ENCODE measurements at places on chromosomes 1 and 21. TPM values are rescaled to one million over a fixed set of nuclear protein-coding genes. Genes with fewer than 3 reads are reported as not detected.

- H3K36me3 ChIP-seq: no peaks in the 10 kb centered on the region
- no peak for DNase-seq
- no peak overlapping the region for H3K27ac ChIP-seq
- no peak overlapping the region for H3K4me3 ChIP-seq
Observed at GRCh38 chr1:160850993-160851392, 11.7 kb downstream of the CD244 start.

GRCh38 chr1:172136925-172137324 lies 283.6 kb upstream of the C1orf105 start:
- no peak for DNase-seq
- no peak overlapping the region for H3K27ac ChIP-seq
- no peaks in the 10 kb centered on the region for H3K4me1 ChIP-seq
- no peaks in the 10 kb centered on the region for H3K27me3 ChIP-seq
- no peaks in the 10 kb centered on the region for H3K36me3 ChIP-seq
- no peak overlapping the region for H3K4me3 ChIP-seq

DNA sequence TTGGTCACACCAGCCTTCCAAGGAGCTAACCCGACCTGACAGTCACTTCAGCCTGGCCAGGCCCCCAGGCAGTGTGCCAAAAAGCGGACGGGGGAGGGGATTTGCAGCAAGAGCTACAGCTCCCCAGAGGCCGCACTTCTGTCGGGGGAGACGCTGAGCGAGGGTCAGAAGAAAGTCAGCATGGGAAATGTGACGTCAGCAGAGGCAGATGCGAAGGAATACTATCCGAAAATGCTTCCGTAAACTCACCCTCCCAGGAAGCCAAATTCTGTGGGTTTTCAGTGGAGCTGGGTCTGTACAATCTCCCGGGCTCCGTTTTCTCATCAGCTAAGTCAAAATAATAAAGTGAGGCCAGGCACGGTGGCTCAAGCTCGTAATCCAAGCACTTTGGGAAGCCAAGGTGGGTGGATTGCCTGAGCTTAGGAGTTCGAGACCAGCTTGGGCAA lies 28.5 kb upstream of the ECE1 start:
- H3K36me3 ChIP-seq: no peaks in the 10 kb centered on the region
- H3K27me3 ChIP-seq: no peaks in the 10 kb centered on the region
- no peak overlapping the region for H3K4me3 ChIP-seq
- H3K4me1 ChIP-seq: peaks cover 48% of the 10 kb centered on the region
- no peak for DNase-seq

CRYAA gene
- not detected for total RNA-seq

- no peaks in the 10 kb centered on the region for H3K4me1 ChIP-seq
- DNase-seq: no peak
- no peak overlapping the region for H3K4me3 ChIP-seq
- H3K36me3 ChIP-seq: no peaks in the 10 kb centered on the region
- no peaks in the 10 kb centered on the region for H3K27me3 ChIP-seq
Observed at GRCh38 chr1:246695136-246695535, 29.1 kb upstream of the SCCPDH start.

MGST3 gene
- 109 TPM for total RNA-seq

GRCh38 chr1:248000169-248000568 lies 13.3 kb upstream of the OR2L5 start:
- no peak overlapping the region for H3K27ac ChIP-seq
- no peak for DNase-seq
- no peak overlapping the region for H3K4me3 ChIP-seq
- no peaks in the 10 kb centered on the region for H3K27me3 ChIP-seq

DNA sequence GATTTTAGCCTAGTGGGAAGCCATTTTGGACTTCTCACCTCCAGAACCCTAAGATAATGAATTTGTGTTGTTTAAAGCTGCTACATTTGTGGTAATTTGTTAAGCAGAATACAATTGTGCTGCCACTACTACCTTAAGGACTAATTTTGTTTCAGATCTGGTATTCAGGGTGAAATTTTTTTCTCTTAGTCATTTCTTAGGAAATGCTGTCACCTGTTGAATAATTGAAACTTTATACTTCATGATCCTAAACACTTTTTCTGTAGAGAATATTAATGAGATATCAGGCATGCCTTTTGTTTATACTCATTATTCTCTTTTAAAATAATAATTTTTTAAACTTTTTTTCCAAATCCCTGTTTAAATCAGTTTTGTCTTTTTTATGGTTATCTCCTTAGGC lies 246.8 kb downstream of the TGFB2 start:
- H3K4me3 ChIP-seq: no peak overlapping the region
- no peaks in the 10 kb centered on the region for H3K27me3 ChIP-seq
- no peaks in the 10 kb centered on the region for H3K4me1 ChIP-seq
- H3K36me3 ChIP-seq: no peaks in the 10 kb centered on the region

DNA sequence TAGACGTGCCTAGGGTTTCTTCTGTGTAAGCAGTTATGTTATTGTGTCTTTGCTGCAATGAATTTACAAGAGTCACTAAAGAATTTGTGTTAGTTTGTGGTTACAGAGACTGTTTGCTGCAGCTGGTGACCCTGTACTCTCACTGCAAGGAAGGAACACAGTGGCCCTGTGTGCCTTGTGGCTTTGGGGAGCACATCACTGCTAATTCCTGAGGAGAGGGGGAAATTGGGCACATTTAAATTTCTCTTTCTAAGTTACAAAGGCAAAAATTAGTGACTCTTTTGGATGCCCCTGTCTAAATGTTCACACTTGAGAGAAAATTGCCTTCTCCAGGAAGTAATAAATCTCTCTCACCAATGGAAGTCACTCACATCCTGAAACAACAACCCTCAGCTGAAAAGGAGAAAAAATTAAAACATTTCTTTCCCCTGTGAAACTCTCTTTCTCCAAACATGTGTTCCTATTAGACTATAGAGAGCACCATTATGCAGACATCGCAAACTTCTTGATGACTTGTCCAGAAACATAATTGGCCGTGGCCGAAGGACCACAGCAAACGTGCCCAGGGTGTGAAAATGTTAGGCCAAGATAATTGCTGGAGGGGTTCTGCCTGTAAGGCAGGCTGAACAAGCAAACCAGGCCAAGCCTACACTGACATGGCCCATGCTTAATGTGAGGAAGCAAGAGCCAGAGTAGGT lies 32.3 kb upstream of the SPAG17 start:
- no peaks in the 10 kb centered on the region for H3K27me3 ChIP-seq
- no peaks in the 10 kb centered on the region for H3K4me1 ChIP-seq
- H3K4me3 ChIP-seq: no peak overlapping the region
- no peak for DNase-seq
- no peak overlapping the region for H3K27ac ChIP-seq

- H3K36me3 ChIP-seq: no peaks in the 10 kb centered on the region
- H3K4me1 ChIP-seq: peaks cover 28% of the 10 kb centered on the region
- peak; percentile 89 for DNase-seq
- H3K27me3 ChIP-seq: no peaks in the 10 kb centered on the region
Observed at GRCh38 chr1:201511941-201512539, 5.1 kb upstream of the CSRP1 start.

All from endodermal cell (in vitro differentiated cells).